Posterior cingulate gyrus (tissue), 11 donors: ENCODE measurements at places on chromosomes 4 and X.

- no peak for DNase-seq
These were observed 94.5 kb downstream of the SRPX start for GRCh38 chrX:38126179-38126578.

GRCh38 chr4:870951-871350, 45.0 kb upstream of the CPLX1 start:
- no peak for DNase-seq

GRCh38 chr4:14749910-14750309, 252.4 kb upstream of the CPEB2 start:
- DNase-seq: peak; percentile 18

- DNase-seq: no peak
These were observed 92.7 kb downstream of the ADRA2C start for GRCh38 chr4:3858765-3859388.

DNA sequence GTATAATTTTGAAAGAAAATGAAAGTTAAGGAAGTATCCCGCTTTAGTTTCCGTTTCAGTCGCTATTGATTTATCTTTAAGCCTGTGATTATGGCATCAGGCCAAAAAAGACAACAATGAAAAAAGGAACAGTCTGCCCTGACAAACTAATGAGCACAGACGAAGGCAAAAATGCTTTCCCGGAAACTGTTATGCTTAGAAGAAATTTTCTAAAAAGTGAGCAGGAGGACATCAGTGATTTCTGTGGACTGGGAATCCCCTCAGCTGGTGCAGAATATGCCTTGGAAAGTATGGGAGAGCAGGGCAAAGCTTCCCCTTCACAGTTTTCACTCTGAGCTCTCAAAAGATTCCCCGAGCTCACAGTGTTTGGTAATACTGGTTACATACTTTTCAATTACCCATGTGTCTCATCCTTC, 5.1 kb upstream of the CXCL10 start:
- DNase-seq: no peak

GRCh38 chr4:7104366-7105031, 36.6 kb upstream of the GRPEL1 start:
- DNase-seq: no peak

DNA sequence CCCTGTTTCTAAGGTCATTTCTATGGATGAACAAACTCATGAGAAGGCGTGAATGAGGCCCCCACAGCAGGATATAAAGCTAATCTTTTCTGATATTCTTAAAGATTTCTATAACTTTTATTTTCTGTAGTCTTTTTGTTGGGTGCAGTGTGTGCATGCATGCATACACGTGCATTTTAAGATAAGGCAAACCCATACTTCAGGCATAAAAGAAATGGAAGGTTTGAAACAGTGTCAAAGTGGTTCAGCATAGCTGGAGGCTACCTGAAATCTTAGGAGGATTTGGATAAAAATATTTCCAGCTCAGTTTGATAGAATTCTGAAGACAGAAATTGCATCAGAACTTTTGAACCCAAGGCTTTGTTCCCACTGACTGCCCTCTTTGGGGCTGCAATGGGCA, 119.7 kb downstream of the PDHA2 start:
- no peak for DNase-seq

DNA sequence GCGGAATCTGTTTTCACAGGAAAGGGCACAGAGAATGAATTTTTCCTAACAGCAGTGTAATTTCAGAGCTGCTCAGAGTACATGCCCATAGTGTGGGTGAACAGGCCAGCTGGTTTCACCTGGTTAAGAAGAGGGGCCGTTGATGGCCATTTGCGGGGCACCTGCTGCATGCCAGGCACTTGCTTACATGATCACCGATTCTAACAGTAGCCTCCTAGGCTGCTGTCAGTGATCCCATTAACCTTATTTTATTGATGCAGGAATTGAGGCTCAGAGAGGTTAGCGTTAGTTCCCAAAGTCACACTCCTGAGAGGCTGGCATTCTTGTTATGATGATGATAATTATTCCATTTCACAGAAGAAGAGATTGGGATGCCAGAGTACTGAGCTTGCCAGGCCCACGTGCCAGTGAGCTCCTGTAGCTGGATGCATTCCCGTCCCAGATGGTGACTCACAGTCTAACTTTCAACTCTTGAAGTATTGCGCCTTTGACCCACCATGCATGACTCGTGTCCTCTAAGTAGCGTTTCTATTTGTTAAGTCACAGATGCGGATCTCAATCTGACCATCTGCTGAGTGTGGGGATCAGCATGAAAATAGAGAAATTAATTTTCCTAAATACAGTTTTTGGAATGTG, 76.5 kb downstream of the PSAPL1 start:
- DNase-seq: peak; percentile 91

DNA sequence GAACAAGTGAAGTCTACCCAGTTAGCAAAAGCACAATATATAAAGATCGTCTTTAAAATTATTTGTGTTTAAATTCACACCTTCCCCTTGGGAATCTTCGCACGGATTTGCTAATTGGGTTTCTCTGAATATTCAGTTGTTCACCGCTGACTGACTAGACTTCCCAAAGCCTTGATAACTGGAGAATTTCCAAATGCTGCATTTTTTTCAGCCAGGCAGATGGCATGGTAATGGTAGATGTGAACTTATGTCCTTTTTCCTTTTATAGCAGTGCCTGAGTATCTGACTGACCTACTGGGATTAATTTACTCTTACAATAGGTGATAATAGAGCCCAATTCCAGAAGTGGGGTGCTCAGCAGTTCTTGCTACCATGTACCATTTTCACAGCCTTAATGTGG, 548.1 kb downstream of the PACRGL start:
- DNase-seq: no peak

- no peak for DNase-seq
These were observed 71.1 kb downstream of the NYX start for GRCh38 chrX:41518127-41518840.

- DNase-seq: no peak
These were observed 5.2 kb upstream of the PITX2 start for GRCh38 chr4:110627977-110628662.

DNA sequence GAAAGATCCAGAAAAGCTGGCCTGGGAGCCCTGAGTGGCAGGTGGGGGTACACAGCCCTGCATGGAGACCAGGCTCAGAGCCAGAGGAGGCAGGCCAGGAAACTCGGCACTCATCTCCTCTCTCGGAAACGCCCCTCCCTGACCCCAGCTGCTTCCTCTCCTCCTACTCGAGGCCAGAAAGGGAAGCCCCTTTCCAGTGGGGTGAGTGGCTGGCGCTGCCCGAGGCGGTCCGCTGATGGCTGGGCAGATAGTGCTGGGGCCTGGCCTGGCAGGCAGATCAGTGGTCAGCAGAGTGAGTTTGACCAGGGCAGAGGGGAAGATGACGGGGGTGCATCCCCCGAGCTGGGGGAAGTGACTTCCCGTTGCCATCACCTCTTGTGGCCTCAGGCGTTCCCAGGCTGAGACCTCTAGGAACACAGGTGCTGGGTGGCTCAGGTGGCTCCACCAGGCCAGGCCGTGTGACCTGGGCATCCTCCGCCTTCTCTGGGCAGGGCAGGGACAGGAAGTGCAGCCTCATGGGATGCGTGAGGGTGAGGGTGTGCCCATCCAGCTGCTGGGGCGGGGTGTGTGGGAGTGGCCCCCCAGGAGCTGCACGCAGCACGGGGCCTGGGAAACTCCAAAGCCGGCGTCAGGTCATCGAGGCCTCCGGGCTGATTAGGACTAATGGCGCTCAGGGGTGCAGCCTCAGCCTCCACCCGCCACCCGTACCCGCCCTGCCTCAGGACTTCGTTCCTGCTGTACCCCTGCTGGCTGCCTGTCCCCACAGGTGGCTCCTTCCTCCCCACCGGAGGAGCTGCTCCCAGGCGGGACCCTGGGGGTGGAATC, 5.7 kb downstream of the SH3BP2 start:
- DNase-seq: peak; percentile 87

GRCh38 chrX:40085102-40085551, 12.6 kb downstream of the BCOR start:
- no peak for DNase-seq

GRCh38 chr4:79676705-79677104, 268.7 kb upstream of the GK2 start:
- DNase-seq: no peak

DNA sequence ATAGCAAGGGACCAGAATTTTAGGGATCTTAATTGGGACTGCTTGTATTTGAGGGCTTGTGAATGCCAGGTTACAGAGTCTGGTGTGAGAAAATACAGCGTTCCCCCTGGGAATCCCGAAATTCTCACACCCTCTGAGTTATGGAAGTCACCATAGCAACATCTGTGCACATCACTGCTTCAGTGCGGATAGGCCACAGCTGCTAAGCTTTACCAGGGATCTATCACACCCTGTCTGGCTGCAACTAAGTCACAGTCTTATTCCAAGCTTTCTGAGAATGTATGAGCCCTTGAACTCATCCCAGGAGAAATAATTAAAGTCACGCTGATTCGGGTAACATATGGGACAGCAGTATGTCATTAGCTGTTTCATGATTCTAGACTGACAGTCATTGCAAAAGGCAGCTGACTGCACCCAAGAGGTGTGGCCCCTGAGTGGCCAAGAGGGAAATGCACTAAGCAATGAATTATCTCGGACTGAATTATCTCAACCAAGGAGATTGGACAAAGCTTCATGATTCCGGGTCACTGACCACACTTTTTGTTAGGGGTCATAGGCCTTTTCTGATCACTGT, 46.7 kb upstream of the BTC start:
- no peak for DNase-seq

DNA sequence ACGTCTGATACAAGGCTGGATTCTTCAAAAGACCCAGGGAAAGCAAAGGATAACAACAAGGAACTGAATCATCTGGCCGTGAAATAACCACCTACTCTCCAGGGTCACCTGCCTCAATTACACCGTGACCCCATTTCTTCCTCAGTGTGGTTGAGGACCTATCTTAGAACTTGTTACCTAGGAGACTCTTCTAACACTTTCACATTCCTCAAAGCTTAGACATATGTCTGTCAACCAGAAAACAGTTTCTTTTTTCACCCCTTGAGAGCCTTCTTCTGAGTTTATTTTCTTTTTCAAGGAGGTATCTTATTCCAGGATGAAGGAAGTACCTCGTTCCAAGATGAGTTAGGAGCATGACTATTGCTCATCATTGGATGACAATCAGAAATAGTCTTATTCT, 337.8 kb downstream of the ARHGAP24 start:
- DNase-seq: no peak

DNA sequence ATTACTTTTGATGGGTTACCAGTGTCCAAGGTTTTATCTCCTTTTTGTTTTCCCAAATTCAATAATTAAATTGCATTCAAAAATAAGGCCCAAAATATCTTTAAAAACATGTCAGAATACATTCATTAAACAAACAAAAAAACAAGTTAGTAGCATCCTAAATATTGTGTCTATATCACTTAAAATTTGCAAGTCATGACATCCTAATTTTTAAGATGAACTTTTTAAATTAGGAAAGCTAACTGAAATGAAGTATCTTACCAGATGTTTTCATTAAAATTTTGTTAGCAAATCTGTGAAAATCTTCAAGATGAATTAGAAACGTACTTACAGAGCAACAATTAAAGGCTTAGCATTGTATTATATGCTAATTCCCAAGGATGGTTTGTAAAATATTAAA, 962 bp upstream of the CFAP299 start:
- DNase-seq: no peak

- DNase-seq: peak; percentile 34
These were observed 964 bp downstream of the VEGFC start for GRCh38 chr4:176791591-176792325.

DNA sequence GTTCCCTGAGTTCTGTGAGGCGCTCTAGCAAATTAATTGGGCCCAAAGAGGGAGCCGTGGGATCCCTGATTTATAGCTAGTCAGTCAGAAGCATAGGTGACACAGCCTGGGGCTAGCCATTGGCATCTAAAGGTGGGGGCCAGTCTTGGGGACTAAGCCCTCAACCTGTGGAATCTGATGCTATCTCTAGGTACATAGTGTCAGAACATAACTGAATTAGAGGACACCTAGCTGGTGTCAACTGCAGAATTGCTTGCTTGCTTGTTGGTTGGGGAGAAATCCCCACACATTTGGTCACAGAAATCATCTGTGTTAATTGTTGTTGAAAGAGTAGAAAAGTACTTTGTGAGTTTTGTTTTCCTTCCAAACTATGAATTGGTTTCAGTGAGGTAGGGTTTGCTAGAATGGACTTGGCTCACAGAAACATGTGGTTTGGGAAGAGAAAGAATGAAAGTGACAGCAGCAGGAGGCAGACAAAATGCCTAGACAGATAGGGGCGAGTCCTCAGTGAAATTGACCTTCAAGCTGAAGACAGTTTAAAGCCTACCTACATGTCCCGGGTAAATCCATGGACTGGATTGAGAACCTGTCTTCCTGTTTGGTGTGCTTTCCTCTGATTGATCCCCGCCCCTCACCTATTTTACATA, 12.8 kb upstream of the GPR82 start:
- DNase-seq: no peak

- no peak for DNase-seq
These were observed 32.6 kb downstream of the DCK start for GRCh38 chr4:71026086-71026485.

DNA sequence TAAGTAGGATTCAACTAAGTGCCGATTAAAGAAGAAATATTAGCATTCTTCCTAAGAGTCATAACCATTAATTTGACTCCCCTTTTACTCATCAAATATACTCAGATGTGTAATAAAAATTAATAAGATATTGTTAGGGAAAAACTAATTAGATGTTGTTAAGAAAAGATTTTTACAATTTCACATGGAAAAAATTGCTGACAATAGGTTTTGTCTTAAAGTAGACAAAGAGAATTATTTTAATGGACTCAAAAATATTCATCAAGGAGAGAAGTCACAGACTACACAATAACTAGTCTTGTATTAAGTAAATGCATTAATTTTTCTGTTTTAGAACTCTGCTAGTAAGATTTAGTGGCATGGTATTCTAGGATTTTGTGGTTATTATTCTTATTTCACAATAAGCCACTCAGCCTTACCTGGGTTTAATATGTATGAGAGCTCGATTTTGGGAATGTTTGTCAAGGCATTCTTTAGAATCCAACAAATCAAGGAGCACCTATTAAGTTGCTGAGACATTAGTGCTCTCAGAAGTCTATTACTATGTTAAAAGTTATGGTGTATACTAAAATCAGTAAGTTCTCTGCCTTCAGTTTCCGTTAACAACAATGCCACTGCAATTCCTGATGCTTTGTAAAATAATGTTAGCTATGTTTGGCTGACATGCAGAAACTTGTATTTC, 110.2 kb upstream of the UGT8 start:
- no peak for DNase-seq

DNA sequence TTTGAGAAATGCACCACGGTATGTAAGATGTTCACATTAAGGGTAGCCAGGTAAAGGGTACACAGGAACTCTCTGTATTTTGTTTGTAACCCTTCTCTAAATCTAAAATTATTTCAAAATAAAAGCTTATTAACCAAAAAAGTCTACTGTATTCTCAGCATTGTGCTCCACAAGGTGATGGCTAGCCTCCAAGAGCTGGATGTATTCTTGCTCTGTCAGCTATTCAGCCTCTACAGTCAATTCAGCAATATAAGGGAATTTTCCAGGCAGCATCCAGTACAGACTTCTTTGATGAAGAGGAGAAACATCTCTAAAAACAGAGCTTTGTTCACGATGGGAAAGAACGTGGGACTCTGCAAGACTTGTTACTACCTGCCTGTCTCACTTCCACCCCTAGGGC, 63.5 kb upstream of the MAOA start:
- no peak for DNase-seq

GRCh38 chr4:95761426-95761825, 78.5 kb upstream of the PDHA2 start:
- DNase-seq: no peak
